ENCODE measurements at places on chromosomes 5 and 9.

DNA sequence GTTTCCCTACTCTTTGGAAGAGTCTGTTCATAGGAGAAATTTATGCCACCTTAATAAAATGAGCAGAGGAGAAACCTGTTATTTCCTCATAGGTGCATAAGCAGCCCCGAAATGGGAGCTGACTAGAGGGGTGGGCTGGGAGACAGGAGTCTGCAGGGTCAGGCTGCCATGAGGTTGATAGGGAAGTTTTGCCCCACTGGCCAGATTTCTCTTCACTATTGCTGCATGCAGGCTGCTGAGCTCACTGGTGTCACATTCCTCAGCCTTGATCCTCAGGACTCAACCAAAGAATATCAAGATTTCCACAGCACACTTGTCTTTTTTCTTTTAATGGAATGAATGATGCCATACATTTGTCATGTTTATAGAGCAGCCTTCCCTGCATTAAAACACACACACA is 60.7 kb downstream of the BHMT start:
- no peak for DNase-seq

- no peak for DNase-seq
These were observed 371.7 kb upstream of the IRX2 start for GRCh38 chr5:3122985-3123762.

GRCh38 chr5:137470111-137470920 is 28.8 kb downstream of the SPOCK1 start:
- no peak for DNase-seq

- DNase-seq: no peak
These were observed 149.8 kb upstream of the FGF10 start for GRCh38 chr5:44538797-44539601.

DNA sequence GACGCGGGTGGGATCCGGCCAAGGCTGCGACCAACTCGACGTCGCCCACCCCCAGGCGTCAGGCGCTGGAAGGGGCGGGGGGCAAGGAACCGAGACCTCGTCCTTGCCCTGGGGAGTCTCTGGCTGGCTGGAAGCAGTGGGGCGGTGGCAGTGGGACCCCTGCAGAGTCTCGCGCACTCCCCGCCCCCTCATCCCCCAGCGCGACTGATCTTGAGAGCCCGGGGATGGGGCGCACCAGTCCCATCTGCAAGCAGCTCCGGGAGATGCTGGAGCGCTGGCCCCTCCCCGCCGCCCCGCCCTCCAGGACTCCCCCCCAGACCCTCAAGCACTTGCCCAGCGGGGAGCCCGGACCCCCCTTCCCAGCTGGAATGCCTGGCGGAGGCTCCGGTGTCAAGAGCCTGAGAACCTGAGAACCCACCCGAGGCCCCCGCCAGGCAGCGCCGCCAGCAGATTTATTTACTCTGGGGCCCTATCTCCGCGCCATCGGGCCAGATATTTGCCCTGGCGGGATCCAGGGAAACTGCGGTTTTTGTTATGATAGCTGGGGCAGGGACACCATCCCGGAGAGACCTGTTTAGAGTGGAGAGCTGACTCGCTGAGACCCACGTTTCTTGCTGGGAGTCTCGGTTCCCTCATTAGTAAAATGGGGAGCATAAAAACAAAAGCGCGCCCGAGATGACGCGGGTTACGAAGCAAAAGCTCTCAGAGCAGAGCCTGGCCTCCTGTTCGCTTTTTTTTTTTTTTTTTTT is 1.2 kb downstream of the PRRT1B start:
- no peak for DNase-seq

GRCh38 chr5:8864053-8864452 is 681.8 kb downstream of the SEMA5A start:
- no peak for DNase-seq

DNA sequence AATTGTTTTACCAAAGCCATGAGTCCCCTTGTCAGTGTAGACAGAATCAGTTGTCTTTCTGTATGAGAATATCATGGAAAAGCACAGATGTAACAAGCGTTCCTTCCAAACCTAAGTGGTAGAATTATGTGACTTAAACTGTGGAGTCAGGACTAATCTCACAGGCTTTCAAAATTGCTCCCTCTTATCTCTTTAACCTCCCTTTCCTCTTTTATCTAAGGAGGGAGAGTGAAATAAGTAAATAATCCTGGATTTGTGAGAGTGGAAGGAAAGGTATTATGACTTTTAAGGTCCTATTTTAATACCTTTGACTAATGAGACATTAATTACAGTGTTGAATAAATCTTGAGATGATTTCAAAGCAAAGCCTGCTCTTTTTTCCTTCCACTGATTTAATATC is 52.4 kb upstream of the LIFR start:
- no peak for DNase-seq

DNA sequence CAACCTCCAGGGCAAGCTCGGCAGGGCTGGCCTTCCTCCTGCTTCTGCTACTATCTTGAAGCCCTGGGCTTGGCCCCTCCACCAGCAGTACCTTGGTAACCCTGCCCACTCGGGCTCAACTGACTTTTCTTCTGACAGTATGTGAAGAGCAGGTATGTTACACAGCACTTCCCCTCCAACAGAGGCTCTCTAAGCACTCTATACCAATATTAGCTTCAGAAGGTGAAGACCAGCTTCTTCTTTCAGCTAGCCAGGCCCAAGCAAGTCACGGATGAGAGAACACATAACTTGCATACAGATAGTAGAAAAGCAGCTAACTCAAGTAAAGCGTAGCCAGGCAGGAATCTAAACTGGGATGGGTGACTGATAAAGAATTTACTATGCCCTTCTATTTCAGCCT is 64.3 kb downstream of the FEM1C start:
- no peak for DNase-seq
